ENCODE measurements at places on chromosomes 4 and X.
A peak's percentile ranks its signal among the peaks of the same experiment; 100 is the strongest.

GRCh38 chr4:138487230-138487629, 245.1 kb upstream of the SLC7A11 start:
- DNase-seq = no peak

GRCh38 chrX:51892921-51893745, at the start of gene MAGED1:
TSS of gene MAGED1 (plus strand) at chrX:51893623. CDS start at chrX:51894305, 682 bp downstream.
- peak; percentile 43 for DNase-seq

DNA sequence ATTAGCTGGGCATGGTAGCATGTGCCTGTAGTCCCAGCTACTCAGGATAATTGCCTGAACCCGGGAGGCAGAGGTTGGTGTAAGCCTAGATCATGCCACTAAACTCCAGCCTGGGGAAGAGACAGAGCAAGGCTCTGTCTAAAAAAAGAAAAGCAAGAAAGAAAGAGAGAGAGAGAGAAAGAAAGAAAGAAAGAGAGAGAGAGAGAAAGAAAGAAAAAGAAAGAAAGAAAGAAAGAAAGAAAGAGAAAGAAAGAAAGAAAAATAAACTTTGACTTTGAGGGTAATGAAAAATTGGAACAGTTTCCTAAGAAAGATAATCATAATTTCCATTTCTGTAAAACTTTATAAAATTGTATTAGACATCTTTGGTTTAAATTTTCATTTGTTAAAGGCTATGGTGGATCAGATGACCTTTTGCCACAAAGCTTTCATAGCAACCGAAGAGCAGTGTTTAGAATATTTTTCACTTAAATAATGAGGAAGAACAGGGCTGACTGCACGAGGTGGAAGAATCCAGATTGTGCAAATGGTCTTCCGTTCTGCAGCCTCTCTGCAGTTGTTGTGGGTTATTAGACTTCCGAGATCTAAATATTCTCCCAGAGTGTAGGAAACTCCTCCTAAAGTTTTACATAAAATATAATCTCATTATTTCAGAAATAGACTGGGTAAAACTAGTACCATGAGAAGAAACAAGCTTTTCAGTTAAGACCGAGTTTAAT, 55.9 kb downstream of the RBM47 start:
- DNase-seq = no peak

GRCh38 chrX:20244931-20245330, 21.8 kb downstream of the RPS6KA3 start:
- no peak for DNase-seq

DNA sequence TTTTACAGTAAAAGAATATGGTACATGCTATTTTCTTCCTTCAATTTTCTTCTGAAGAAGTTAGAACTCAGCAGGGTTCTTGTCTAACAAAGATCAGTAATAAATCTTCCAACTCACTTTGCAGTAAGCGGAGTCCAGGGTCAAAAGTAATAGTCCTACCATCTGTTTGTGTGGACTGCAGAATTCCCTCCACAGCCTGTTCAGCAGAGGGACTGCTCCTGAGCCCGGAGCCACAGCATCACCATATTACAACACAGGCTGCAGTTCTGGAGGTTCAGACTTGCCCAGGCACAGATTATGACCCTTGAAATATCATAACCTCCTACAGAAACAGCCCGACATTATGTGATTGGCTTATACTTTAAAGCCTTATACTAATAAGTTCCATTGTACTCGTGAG, 10.3 kb downstream of the FHDC1 start:
- DNase-seq = no peak

DNA sequence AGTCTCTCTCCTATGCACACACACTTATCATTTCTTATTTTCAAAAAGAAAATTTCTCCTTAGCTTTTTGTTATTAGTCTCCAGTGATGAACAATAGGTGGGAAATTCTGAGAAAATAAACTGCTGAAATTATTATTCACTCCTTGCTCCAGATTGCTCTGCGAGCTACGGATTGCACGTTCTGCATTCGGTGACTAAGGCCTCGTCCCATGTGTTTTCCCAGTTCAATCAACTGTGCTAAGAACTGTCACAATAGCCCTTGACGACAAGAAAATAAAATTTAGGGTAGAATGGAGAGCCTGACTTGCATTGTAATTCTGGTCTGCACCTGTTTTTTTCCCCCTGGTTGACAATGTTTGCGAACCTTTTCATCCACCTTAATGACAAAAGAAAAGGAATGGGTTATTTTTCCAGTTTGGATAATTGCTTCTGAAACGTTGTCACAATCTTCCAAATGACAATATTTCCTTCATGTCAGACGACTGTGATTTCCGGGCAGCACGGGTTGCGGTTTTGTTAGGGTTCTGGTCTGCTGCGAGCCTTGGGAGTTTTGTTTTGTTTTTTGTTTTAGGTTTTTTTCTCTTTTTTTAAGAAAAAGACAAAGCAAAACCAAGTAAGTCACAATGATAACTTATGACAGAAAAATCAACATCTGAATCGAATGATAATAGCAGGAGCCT, 124.5 kb upstream of the NOCT start:
- DNase-seq = no peak

DNA sequence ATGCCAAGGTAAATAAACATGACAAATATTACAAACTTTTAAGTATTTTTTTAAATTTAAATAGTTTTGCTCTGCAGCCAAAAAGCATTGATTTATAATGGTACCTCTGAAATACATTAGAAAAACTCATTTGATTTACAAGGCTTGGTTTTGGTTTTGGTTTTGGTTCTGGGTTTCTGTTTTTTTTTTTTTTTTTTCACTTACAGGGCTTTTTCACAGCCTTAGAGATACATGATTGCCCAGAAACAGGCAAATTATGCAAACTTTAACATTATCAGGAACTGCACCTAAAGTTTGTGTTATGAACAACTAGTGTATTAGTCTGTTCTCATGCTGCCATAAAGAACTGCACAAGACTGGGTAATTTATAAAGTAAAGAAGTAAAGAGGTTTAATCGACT, 196.4 kb upstream of the DDX53 start:
- DNase-seq = no peak

- DNase-seq = no peak
Observed at GRCh38 chr4:24003496-24003895, 113.6 kb upstream of the PPARGC1A start.

- no peak for DNase-seq
Observed at GRCh38 chr4:76898385-76898692, 395 bp upstream of the SOWAHB start.

DNA sequence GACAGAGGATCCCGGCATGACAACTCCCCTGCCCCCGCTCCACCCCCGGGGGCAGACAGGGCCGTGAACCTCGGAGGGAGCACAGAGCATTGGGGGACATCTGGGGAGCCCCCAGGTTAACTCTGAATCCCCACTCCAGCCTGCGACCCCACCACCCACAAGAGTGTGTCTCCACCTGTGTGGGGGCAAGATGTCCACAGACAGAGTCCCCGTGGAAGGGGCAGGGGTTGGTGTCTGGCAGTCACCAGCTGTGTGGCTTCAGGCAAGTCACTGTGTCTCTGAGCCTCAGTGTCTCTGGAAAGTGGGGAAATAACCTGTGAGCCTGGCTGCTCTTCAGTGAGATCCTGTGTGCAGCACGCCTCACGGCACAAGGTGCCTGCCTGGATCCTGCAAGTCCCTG, 239.0 kb downstream of the AFAP1 start:
- no peak for DNase-seq

DNA sequence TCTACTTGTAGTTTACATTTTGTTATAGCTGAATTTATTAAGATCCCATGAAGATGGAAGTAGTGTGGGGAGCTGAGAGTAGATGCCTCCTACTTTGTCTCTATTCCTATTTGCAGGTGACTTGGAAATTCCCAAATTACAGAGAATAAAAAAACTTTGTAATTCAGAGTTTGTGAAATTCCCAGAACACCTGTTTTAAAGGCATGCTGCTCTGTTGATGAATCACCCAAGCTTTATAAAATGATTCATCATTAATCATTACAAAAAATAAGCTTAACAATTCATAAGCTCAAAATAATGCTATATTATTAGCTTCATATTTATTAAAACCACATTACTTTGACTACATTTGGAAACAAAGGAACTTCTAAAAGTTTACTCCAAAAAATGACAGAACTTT, 856.3 kb downstream of the RPA4 start:
- no peak for DNase-seq

DNA sequence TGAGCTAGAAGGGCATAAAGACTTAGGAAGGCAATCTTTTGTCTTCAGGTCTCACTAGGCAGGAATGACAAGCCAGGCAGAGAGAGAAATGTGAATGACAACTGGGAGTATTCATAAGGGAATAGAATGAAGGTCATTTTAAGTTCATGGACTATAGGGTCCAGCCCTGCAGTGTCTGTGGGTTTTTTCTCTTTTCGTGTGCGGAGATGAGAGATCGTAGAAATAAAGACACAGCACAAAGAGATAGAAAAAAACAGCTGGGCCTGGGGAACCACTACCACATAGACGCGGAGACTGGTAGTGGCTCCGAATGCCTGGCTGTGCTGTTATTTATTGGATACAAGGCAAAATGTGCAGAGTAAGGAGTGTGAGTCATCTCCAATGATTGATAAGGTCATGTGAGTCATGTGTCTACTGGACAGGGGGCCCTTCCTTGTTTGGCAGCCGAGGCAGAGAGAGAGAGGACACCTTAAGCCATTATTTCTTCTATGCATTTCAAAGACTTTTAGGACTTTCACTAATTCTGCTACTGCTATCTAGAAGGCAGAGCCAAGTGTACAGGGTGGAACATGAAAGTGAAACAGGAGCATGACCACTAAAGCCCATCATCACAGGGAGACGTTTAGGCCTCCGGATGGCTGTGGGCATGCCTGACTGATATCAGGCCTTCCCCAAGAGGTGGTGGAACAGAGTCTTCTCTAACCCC, 921.8 kb upstream of the PCDH10 start:
- no peak for DNase-seq

GRCh38 chr4:138460477-138461414, 218.6 kb upstream of the SLC7A11 start:
- DNase-seq = no peak

GRCh38 chr4:1726146-1726934, 5.0 kb downstream of the TACC3 start:
- DNase-seq = peak; percentile 86

DNA sequence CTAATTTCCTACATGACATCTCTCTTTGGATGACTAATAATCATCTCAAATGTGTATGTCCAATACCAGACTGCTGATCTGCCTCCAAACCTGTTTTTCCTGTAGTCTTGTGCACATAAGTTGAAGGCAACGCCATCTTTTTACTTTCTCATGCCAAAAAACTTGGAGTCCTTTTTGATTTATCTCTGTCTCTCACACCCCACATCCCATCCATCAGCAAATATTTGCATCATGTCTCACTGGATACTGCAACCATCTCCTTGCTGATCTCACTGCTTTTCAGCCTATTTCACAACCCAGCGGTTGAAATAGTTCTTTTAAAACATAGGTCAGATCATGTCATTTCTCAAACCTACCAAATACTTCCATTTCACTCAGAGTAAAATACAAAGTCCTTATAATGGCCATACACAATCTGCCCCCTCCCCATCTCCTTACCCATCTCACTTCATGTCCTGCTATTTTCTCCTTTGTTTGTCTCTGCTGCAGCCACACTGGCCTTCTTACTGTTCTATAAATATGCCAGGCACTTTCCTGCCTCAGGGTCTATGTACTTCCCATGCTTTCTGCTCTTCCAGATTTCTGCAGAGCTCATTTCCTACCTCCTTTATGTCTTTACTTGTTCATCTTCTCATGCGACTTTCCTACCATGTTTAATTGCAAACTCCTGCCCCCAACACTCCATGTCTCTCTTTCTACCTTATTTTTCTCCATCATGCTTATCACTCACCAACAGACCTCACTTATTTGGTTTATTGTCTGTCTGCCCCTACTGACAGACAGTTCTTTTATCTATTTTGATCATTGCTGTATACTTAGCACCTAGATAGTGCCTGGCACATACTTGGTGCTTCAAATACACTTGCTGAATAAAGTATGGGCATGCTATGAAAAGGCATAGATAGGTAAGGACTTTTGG, 98.8 kb downstream of the ANXA3 start:
- DNase-seq = no peak
